ENCODE measurements at places on chromosomes 16 and 17.
A peak's percentile ranks its signal among the peaks of the same experiment; 100 is the strongest.

DNA sequence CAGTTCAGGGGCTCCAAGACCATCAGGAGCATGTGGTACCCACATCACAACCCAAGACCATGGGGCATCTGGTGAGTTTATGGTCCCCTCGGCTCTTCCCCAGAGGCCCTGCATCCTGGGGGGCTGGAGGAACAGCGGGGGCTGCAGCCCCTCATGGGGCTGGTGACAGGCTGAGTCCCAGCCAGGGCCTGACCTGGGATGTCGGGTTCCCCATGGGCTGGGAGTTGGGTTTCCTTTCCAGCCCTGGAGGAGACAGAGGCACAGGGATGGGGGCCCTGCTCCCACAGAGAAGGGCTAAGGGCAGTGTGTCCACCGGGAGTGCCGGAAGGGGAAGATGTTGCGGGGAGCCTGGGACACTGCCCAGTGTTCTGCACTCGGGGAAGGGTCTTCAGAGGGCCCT lies 82.4 kb downstream of the GOSR1 start:
- DNase-seq: no peak

DNA sequence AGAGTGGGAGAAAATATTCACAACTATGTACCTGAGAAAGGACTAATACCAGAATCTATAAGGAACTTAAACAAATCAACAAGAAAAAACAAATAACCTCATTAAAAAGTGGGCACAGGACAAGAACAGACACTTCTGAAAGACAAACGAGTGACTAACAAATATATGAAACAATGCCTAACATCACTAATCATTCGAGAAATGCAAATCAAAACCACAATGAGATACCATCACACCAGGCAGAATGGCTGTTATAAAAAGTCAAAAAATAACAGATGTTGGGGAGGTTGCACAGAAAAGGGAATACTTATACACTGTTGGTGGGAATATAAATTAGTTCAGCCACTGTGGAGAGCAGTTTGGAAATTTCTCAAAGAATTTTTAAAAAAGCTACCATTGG lies 83.5 kb upstream of the WSCD1 start:
- no peak for DNase-seq

- DNase-seq: no peak
Measured at GRCh38 chr17:67624886-67625656, 92.7 kb upstream of the NOL11 start.

- DNase-seq: peak; percentile 50
Measured at GRCh38 chr17:62627904-62628633, 599 bp downstream of the MRC2 start.

- peak; percentile 99 for DNase-seq
Measured at GRCh38 chr17:7023576-7024401, 939 bp downstream of the BCL6B start.

DNA sequence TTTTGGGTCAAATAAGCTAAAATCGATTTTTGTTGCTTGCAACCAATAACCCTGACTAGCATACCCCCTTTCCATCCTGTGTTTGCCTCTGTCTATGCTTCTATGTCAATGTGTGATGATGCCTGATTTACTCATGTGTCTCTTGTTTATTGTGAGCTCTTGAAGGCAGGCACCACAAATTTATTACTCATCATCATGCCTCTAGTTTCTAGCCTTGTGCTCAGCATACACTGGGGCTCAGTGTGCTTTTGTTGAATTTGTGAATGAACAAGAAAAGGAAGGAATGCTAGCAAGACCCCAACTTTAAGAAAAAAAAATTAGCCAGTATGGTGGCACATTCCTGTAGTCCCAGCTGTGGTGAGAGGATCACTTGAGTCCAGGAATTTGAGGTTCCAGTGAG lies 119.1 kb upstream of the GPR139 start:
- no peak for DNase-seq

DNA sequence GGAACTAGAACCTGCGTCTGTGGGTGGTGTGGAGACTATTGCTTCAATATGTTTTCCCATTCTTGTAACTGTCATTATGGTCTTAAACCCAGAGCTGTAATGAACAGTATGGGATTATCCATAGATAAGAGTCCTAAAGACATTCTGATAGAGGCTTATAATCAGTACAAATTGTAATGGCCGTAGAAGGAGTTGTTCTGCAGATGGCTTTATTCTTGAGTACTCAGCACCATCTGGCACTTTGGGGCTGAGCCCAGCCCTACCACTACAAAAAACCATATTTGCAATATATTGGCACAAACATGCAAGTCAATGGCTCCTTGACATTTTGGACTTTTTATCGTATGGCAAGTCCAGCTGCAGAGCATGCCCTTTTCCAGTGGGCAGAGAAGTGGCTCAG lies 150.0 kb downstream of the HS3ST4 start:
- no peak for DNase-seq

GRCh38 chr17:79461041-79461440 lies 149.8 kb downstream of the RBFOX3 start:
- no peak for DNase-seq

DNA sequence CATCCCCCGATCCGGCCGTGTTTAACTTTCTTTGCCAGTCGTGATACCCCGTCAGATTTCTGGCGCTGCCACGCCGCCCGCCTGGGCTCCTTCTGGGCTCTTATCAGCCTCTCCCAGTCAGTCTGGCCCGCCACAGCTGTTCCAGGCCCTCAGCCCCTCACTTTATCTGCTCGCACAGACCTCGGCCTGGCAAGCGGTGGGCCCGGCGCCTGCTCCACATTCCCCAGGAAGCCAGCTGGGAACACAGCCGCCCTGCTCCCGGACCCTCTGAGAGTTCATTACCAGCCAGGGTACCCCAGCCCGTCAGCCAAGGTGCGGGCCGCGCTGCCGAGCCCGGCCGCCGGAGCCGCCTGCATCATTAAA lies 157.5 kb downstream of the ZNF423 start:
- DNase-seq: no peak

GRCh38 chr16:4380119-4381063 lies 8.7 kb downstream of the VASN start:
- peak; percentile 14 for DNase-seq

- DNase-seq: no peak
Measured at GRCh38 chr16:27851586-27851985, 211.9 kb downstream of the GSG1L start.

- peak; percentile 64 for DNase-seq
Measured at GRCh38 chr16:89256651-89257254, 39.2 kb downstream of the ZNF778 start.

DNA sequence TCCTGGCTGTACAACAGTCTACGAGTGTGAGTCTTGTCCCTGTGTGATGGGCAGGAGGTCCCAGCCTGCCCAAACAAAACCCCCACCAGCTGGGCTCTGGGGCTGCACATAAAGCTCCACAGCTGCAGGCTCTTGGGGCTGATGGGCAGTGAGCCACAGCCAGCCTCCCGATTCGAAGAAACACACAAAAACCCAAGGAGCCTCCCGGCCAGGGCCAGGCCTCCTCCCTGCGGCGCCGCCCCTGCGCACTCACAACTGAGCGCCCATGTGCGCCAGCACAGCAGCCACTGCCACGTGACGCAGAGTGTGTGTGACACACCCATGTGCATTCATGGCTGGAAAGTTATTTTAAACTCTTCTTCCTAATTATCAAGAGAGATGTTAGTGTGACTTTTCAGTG lies 30.6 kb upstream of the FAAP100 start:
- no peak for DNase-seq

DNA sequence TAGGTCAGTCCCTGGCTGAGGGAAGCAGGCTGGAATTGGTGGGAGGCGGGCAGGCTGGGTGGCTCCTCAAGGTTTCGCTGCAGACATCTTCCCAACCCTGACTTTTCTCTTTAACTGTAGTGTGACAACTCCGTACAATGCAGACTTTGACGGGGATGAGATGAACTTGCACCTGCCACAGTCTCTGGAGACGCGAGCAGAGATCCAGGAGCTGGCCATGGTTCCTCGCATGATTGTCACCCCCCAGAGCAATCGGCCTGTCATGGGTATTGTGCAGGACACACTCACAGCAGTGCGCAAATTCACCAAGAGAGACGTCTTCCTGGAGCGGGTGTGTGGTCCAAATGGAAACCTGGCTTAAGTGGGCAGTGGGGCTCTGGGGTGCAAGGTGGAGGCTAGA lies 15.0 kb downstream of the POLR2A start:
- no peak for DNase-seq

DNA sequence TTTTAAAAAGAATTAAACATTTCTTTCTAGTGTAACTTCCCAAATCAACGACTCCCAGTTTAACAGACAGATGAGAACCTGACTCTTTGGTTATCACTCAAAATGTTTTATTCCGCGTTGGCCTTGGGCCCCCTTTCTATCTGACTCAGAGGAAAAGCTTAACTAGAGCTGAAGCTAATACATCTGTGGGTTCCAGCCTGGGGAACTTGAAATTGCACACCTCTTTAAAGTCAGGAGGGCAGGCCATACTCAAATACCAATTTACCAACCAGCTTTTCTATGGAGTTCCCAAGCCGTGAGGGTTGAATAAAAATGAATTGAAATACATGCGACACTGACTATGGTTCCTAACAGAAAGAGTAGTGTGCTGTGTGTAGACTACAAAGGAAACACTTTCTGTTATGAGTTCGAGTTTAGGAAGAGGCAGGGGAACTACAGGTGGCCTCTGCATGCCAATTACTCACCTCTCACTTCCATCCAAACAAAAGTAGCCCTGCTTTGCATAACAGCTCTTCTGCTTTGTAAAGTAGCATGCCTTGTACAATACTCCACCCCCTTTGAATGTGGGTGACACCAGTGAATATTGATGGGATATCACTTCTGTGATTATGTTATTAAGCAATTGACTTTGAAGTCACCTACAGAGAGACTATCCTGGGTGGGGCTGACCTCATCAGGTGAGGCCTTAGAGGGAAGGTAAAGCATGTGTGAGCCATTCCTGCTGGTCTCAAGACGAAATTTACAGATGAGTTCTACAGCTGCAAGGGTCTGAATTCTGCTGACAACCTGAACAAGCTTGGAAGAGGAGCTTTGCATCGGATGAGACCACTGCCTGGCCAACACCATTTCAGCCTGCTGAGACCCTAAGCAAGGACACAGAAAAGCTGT lies 92.1 kb downstream of the WDR59 start:
- DNase-seq: no peak

- no peak for DNase-seq
Measured at GRCh38 chr17:77106874-77107358, 33.9 kb upstream of the SEC14L1 start.

GRCh38 chr16:31395647-31396046 lies 2.5 kb downstream of the ITGAD start:
- no peak for DNase-seq

- DNase-seq: no peak
Measured at GRCh38 chr16:852451-853185, 52.1 kb upstream of the GNG13 start.

GRCh38 chr17:80223142-80223815 lies 3.1 kb downstream of the SLC26A11 start:
- no peak for DNase-seq

DNA sequence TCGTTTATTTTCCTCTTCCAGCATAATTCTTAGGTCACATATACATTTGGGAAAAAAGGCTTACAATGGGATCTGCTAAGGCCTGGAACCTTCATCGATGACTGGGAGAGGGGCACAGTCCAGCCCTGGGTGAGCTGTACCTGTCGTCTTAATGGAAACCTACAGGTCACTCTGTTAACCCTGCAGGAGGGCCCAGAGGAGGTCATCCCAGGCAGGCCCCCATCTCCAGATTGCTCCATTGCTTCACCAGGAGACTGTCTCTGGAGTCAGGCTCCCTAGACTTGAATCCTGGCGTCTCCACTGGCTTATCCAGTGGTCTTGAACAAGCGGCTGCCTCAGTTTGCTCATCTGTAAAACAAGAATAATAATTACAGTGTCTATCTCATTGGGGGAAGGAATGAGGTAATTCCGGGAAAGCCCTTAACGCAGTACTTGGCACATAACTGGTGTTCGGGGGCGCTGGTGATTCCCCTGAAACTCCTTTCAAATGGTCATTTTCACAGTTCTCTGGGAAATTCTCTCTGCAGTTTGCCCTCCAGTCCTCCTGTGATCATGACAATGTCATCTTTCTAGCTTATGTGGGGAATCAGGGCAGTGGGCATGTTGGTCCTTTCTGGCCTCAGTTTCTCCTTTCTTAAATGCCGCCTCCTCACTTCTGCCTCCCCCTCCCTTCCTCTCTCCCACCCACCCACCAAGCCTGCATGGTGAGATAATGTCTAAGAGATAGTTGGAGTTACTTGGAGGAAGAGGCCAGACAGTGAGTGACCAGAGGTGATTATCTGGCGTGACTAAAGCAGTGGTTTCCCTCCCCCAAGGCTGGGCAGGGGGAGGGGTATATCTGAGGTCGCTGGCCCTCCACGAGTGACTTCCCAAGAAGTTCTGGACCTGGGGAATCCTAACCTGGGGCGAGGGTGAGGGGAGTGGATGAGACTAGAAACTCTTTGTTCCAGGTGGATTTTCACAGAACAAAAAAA lies 31.3 kb upstream of the TAC4 start:
- DNase-seq: no peak

DNA sequence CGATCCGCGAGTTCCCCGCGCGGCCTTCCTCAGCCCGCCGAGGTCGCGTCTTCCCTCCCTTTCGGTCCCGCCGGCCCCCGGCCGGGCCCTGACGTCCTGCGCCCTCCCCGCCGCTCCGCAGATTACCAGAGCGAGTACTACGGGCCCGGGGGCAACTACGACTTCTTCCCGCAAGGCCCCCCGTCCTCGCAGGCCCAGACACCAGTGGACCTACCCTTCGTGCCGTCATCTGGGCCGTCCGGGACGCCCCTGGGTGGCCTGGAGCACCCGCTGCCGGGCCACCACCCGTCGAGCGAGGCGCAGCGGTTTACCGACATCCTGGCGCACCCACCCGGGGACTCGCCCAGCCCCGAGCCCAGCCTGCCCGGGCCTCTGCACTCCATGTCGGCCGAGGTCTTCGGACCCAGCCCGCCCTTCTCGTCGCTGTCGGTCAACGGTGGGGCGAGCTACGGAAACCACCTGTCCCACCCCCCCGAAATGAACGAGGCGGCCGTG lies 5.4 kb downstream of the LHX1 start:
- DNase-seq: no peak

DNA sequence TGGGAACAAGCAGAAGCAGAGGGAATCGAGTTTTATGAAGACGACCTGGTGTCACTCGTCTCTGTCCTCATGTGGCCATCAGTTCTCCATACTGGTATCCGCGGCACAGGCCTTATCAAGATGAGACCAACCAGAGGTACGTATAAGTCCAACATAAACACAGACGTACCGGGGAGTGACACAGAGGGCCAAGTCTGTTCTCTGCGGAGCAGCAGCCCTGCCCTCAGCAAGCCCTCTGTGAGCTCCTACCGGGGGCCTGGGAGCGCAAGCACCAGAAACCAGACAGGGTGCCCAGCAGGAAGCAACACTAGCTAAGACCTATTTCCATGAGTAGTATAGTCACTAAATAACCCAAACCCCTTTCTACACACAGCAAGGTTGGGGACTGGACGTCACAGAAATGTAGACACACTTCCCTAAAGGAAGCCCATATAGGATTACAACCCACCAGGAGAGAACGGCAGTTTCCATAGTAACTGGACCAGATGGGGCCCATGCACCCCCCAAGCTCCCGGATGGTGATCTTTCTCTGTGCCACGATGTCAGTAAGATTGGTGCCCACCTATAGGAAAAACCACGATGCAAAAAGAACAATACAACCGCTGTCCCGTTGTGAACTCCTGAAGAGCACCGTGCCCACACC lies 911 bp downstream of the ARL16 start:
- DNase-seq: peak; percentile 19

GRCh38 chr17:144936-145670 lies 7.7 kb downstream of the SCGB1C2 start:
- no peak for DNase-seq

GRCh38 chr17:1251866-1252608 lies 18.2 kb upstream of the BHLHA9 start:
- DNase-seq: no peak

Measured in dermis blood vessel endothelial cell (primary cell).